Fibroblast of mammary gland (primary cell): ENCODE measurements at places on chromosomes 3 and 15.

- peak; percentile 77 for DNase-seq
These were observed 273.1 kb downstream of the FOXP1 start for GRCh38 chr3:71310359-71310979.

- peak; percentile 85 for DNase-seq
These were observed 115.0 kb upstream of the VEPH1 start for GRCh38 chr3:157618075-157618760.

GRCh38 chr3:9399746-9400145 lies 2.3 kb downstream of the SETD5 start:
- DNase-seq = peak; percentile 96

DNA sequence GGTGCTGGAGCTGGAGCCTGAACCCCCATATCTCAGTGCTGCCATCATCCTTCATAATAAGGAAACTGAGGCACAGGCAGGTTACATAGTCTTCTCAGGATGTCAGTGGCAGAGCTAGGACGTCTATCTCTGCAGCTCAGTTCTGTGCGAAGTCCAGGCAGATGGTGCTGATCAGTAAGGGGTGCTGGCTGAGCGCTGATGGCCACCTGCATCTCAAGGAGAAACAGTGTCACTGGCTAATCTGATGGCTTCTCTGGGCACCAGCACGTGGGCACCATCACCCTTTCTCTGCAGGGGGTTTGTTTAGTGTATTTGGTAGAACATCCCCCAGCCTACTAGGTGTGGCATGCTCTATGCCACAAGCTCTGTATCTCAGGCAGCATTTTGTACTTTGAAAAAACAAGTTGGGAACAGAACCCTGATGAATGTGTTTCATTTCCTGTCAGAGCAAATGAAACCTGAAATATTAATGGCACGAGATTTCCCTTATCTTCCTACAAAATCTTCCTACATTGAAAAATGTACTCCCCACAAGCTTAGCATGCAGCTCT lies 35.1 kb downstream of the APBA2 start:
- no peak for DNase-seq

DNA sequence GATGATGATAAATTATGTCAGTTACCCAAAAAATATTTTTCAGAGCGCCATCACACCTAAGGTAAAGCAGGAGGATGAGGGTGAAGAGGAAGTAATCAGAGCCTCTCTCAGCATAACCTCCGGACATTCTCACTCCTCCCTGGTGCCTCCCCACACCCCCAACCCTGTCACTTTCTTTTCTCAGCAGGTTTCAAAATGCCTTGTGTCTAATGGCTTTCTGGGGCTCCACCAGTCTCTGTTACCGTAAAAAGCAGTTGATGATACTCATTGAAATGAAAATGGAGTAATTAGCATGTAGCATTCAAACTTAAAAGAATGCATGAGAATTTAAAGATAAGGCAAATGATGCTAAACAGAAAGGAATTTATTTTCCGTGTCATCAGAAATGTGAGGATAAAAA lies 180.0 kb downstream of the ERC2 start:
- no peak for DNase-seq

DNA sequence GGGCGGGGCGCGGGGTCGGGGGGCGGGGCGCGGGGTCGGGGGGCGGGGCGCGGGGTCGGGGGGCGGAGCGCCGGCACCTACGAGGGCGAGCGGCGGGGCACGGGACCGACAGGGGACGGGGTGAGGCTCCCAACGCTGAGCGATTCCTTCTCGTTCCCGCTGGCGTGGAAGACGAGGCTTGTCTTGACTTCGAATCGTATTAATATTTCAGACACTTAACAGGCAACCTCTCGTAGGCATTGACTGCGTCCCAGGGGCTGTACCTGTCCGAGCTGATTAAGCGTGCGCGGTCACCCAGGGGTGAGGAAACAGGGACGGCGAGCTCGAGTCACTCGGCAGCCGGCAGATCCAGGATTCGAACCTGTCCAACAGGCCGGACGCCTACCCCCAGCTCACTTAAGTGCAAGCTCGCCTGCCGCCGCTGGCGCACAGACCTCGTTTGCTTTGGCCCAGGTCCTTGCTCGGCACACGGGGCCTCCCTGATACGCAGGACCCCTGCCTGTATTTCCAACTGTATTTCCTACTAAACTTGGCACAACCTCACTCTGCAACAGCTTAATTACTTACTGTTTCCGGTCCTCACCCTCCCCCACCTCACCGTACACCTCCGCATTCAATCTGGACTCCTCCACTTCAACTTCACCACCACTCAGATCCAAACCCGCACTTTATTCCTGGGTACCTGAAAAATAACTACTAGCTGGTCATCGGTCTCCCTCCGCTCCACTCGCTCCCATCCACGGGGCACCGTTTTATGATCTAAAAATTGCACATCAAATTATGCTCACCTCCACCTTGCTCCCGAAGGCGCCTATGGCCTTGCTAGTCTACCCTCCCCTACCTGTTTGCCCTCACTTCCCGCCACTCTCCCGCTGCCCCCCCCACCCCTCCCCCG lies 722 bp upstream of the ZXDC start:
- peak; percentile 27 for DNase-seq

GRCh38 chr15:90067953-90068606 lies 34.2 kb downstream of the IDH2 start:
- DNase-seq = no peak

GRCh38 chr15:29528276-29528675 lies 258.7 kb upstream of the NSMCE3 start:
- DNase-seq = no peak

GRCh38 chr3:14303336-14304100 lies 98.9 kb upstream of the SLC6A6 start:
- no peak for DNase-seq

- DNase-seq = peak; percentile 66
These were observed 168.6 kb downstream of the SHQ1 start for GRCh38 chr3:72679540-72680198.
